ENCODE measurements at places on chromosomes 11 and 22. TPM values are rescaled to one million over a fixed set of nuclear protein-coding genes. Genes with fewer than 3 reads are reported as not detected.

Gene SYT12
- not detected for total RNA-seq

Gene KRTAP5-9
- total RNA-seq: 0.66 TPM

Gene LDHAL6A
- total RNA-seq: not detected

Gene TEX12
- 1.1 TPM for total RNA-seq

DNA sequence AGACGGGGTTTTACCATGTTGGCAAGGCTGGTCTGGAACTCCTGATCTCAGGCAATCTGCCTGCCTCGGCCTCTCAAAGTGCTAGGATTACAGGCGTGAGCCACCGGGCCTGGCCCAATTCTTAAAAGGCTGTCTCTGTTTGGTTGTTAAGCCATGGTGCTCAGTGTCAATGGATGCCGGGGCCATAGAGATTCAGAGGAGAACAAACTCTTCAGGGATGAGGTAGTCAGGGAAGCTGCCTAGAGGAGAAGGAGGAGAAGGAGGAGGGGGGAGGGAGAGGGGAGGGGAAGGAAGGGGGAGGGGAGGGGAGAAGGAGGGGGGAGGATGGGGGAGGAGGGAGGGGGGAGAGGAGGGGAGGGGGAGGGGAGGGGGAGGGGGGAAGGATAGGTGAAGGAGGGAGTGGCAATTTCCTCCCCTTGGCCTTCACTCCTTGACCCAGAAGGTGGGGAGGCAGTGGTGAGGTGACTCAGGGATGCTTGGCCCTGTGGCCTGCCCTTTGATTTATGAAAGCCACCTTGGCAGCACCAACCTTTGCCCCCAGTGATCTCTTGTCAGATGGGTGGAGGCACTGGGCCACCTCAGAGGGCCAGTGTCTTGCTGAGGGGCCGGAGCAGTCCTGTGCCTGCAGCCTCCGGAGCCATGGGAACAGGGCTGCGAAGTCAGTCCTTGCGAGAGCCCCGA lies at the start of gene C11orf86:
TSS of gene C11orf86 (plus strand) at position 581 of the 681 bp plus-strand sequence. CDS start at position 640, 59 bp downstream.
- DNase-seq: no peak

GRCh38 chr22:30813936-30814335 lies 119.3 kb downstream of the OSBP2 start:
- no peak for DNase-seq

DNA sequence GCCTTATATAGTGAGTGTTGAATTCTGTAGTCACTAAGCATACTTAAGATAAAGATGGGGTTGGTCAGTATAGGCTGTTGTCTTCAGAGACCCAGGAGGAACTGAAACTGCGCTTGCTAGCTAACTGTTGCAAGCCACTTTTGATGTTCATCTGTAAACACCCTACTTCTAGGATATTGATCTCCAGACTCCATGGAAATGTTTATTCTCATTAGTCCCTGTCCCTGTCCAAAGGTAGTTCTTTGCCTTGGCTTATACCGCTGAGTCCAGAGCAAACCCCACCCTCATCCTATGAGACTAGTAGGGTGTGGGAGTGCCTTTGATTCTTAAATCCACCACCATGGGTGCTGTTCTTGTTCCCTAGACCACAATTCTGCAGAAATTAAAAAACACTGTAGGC lies 36.4 kb downstream of the DEPDC5 start:
- no peak for DNase-seq

DNA sequence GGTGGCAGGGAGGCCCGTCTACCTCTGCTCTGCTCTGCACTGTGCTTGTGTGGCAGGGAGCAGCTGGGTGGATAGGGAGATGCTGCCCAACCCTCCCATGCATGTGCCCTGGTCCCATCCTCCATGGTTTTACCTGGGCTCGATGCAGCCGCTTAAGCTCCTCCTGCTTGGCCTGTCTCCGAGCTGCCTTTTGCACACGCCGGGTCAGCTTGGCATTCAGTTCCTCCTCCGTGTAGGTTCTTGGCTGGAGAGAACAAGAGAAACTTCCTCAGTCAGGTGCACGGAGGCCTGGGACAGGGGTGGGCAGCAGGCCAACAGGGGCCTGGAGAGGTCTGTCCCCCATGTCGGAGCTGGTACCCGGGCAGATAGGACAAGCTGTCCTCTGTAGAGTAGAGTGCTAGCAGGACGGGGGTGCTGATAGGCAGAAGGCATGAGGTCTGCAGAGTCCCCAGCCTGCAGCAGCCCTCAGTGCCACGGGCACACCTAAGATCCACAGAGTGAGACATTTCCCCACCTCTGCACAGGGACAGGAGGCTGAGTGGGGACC lies 36.4 kb upstream of the BID start:
- DNase-seq: no peak

- peak; percentile 62 for DNase-seq
Measured at GRCh38 chr11:1937616-1938342, 9.4 kb upstream of the MRPL23 start.

GRCh38 chr11:56474729-56475235 lies 1.6 kb upstream of the OR5M3 start:
- DNase-seq: no peak

DNA sequence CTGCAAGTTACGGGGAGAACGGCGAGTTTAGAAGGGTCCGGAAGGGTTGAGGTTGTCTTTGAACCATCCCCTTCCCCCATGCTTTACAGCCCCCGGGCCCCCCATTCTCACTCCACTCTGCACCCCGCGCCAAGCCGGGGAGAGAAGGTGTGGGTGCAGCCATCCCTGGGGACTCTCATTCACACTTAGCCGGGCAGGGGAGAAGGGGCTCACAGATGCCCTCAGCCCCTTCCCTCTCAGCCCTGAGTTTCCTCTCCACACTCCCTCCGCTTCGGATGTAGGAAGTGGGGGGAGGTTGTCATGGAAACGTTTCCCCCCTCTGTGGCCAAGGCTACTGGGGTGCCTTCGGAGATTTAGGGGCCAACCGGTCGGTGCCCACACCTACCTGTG lies 334 bp downstream of the CADM1 start:
- DNase-seq: no peak

- peak; percentile 68 for DNase-seq
Measured at GRCh38 chr11:2315395-2316168, 13.8 kb downstream of the TSPAN32 start.

DNA sequence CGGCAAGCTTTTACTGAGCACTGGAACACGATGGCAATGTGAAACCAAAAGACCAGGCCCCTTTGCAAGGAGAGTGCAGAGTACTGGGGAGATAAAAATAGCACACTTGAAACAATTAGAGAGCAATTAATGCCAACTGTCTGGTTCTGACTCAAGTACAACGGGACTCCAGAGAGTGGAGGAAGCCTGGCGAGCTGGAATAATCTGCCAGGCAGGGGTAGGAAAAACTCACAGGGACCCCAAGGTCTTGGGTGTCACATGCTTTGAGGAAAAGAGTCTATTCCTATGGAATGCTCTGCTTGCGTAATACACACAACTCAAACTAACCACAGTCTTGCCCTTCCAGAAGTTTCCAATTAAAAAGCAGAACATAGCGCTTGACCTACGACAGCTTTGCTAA lies 113.0 kb upstream of the CLMP start:
- DNase-seq: no peak

GRCh38 chr11:97979741-97980140 lies 1041.0 kb upstream of the CNTN5 start:
- no peak for DNase-seq

GRCh38 chr11:9876331-9876730 lies 212.5 kb downstream of the SWAP70 start:
- no peak for DNase-seq

DNA sequence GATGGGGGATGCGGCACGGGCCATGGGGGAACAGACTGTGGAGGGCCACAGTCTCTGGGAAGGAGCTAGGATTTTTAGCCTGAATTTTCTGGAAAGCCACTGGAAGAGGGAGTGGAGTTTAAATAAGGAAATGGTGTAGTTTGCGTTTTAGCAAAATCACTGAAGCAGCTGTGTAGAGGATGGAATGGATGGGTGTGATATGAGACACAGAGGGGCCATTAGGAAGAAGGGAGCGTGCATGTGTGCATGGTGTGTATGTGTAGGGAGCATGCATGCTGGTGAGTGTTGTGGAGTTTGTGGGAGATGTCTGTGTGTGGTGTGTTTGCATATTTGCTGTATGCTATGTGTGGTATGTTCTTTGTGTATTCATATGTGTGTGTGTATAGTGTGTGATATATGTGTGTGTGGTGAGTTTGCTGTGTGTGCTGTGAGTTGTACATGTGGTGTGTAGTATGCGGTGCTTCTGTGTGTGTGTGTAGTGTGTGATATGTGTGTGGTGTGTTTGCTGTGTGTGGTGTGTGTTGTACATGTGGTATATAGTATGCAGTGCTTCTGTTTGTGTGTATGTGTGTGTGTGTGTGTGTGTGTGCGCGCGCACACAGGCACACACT lies 67.6 kb downstream of the FBXO7 start:
- no peak for DNase-seq

- DNase-seq: no peak
Measured at GRCh38 chr22:29701155-29701999, 18.4 kb upstream of the CABP7 start.

GRCh38 chr11:112516261-112516660 lies 255.6 kb upstream of the PLET1 start:
- no peak for DNase-seq

DNA sequence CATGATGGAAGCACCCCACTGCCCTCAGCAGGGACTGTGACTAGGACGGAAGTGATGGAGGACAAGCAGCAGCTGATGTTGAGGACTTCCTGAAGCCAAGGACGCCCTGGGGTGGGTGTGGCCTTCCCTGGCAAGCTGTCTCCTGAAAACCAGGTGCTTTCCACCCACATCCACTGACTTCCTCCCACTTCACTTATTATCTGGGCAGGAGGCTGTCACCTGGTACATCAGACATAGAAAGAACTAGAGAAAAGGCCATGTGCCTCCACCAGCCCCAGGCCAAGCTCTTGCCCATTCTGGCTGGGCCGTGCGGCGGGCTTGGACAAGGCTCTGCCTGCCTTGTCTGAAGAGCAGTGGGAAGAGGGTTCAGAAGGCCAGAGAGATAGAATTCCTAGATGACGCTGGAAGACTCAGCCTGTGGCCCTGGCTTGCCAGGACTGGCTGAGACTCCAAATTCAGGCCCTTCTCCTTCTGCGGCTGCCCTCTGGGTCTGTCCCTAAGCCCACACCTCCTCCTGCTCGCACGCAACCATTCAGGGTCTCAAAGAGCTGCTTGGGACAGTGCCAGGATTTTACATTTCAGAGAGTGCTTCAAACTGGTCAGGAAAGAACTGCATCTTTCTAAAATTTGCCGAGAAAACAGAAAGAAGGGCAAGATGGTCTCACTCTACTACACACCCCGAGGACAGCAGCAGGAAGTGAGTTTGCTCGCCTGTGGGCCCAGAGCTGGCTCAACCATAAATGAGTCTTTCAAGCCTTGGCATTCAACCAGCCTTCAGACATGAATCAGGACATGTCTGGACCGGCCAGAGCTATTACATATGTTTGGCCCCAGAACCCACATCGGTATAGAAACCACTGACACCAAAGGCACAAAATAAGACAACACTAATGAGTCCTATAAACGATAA lies 13.3 kb downstream of the ARHGAP1 start:
- DNase-seq: no peak

GRCh38 chr11:17015627-17016126 lies 1.5 kb upstream of the PLEKHA7 start:
- DNase-seq: no peak

- DNase-seq: no peak
Measured at GRCh38 chr11:30282289-30282631, 40.6 kb upstream of the ARL14EP start.

GRCh38 chr11:23723861-23724260 lies 773.0 kb upstream of the LUZP2 start:
- no peak for DNase-seq

DNA sequence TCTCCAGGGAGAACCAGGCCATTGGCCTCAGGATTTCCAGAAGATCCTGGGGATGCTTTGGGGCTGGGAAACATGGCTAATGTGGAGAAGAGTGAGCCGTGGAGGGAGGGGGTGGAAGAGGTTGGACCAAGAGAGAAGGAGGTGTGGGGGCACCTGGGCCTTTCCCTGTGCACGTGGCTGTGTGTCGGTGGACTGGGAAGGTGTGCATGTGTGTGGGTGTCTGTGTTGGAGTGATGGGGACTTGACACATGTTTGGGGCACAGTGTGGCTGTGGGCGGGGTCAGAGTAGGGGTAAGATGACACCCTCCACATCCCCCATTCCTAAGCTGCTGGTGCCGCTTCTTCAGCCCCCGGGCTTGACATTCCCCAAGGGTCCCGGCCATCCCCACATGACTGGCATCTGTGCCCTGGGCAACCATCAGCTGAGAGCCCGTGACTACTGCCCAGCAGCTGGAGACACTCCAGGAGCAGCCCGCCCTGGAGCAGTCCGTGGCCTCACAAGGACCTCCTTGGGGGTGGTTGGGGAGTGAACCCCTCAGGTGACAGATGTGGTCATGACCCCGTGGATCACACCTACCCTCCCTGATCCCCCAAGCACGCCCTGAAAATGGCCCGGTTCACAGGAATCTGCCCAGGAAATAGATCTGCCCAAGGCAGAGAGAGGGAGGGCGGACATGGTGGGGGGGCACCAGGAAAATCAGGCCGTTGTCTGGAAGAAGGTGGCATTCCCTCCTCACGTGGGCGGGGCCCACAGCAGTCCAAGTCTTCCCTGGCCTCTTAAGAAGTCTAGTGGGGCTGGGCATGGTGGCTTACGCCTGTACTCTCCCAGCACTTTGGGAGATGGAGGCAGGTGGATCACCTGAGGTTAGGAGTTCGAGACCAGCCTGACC lies 34.8 kb upstream of the SOX10 start:
- no peak for DNase-seq

DNA sequence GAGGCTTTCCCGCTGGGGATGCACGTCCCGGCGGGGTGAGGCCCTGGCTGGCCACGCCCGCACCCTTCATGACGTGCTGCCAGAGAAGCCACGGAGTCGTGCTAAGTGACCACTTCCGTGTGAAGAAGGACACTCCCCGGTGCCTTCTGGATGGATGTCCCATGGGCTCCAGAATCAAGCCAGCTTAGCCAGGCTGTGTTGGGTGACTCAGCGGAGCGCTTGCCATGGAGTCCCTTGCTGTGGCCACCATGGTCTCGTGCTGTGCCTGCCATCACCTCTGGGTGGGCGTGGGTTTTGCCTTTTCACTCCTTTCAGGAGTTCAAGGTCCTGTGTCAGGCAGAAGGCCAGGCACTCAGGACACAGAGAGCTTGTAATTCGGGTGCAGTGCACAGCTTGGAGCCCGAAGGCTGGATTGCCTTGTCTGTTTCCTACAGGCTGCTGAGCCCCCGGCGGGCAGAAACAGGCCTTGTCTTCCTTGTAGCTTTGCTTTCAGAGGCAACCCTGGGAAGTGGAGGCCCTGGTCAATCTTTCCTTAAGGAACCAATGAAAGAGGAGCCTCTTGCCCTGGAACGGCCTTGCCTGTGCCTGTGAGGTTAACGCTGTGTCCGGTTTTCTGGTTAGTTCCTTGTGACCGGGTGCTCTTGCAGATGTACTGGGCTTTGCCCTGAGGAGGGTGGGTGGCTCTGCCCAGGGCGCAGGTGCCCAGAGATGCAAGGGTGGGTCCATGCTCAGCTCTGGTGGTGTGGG lies 268.6 kb downstream of the TBC1D22A start:
- peak; percentile 65 for DNase-seq
